ENCODE measurements at places on chromosomes 16 and 17.

- peak; percentile 30 for DNase-seq
These were observed 113.6 kb downstream of the SNX29 start for GRCh38 chr16:12090151-12090530.

DNA sequence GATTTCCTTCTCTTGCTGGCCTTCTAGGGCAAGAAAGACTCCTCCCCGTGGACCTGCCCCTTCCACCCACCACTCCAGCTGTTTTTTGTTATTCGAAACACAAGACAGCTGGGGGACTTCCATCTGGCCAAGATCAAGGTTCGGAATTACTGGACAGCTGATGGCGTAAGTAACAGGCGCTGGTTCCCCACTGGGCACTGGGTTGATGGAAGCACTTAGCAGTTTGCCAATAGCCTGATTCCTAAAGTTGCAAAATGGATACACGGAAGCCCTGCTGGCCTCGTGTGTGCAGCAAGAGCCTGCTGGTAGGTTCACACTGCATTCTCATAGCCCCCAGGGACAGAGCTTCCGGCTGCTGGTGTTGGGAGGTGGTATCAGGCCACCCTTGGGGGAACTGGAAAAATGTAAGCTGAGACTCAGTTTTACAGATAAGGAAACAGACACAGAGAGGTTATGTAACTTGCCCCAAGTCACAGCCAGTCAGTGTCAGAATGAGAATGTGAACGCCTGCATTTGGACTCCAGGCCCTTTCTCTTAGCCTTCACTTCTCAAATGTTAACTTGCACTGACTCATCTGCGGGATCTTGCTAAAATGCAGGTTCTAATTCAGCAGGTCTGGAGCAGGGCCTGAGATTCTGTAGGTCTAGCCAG is 171.7 kb downstream of the KATNIP start:
- DNase-seq = no peak

- DNase-seq = no peak
These were observed 617 bp downstream of the COASY start for GRCh38 chr17:42562388-42563142.

DNA sequence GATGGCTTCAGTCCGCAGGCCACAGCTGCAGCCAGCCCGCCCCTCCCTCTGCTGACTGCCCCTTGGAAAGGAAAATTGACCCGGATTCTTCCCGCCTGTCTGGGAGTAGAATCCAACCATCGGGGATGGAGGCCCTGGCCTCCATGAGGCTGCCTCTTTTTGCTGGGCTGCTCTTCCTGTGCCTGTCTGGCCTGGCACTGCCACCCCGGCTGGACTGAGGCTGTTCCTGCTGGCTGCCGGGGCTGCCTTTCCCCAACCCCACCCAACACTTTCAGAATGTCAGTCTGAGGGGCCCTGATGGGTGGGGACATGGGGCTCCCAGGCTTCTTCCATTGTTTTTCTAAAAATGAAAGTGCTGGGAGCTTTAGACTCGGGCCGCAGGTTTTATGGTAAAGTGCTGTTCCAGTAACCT is 7.3 kb downstream of the BAHCC1 start:
- no peak for DNase-seq

- no peak for DNase-seq
These were observed 10.3 kb downstream of the STARD3 start for GRCh38 chr17:39647256-39647655.

DNA sequence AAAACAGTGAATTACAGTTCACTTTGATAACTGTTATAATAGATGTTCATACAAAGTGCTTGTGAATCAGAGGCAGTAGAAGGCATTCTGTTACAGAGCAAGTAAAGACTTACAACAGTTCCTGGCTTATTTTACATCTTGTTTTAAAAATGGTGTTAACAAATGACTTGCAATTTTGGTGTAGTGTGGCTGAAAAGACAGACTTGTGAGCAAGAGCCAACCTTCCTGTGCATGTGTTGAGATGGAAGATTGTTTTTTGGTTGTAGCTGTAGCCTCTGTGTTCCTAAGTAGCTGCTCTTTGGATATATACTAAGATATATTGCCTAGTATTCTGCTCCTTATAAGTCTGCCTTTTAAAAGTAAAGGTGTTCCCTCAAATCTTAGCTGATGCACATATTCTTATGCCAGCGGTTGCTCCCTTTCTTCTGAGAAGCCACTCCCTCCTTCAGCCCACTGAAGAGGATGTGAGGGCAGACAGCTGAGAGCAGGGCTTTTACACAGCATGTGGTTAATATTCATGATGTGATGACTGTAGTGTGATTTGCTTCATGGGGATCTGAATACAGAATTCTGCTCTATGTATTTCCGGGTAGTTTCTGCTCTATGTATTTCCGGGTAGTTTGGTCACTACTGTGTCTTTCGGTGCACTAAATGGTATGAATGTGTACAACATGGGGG is 182.3 kb downstream of the PHKB start:
- DNase-seq = no peak

DNA sequence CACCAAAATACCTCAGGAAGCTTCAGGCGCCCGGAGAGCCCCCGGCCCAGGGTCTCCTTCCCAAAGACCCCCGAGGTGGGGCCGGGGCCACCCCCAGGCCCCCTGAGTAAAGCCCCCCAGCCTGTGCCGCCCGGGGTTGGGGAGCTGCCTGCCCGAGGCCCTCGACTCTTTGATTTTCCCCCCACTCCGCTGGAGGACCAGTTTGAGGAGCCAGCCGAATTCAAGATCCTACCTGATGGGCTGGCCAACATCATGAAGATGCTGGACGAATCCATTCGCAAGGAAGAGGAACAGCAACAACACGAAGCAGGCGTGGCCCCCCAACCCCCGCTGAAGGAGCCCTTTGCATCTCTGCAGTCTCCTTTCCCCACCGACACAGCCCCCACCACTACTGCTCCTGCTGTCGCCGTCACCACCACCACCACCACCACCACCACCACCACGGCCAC is 6.7 kb upstream of the TMEM88 start:
- peak; percentile 53 for DNase-seq

DNA sequence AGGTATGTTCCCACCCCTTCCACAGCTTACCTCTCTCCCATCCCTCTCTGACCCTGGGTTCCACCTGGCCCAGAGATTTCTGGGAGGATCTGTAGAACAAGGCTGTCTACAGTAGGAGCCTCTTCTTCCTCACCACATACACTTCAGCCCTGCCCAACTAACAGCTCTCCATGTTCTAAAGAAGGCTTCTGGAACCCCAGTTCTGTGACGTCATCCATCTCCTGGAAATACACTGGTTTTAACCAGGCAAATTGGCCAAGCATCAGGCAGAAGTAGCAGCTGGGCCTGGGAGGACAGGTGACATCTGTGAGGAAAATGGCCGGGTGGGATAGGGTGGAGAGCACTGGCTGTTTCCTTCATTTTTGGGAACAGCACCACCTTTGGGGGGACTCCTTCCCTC is at the start of gene LYZL6:
TSS of gene LYZL6 (minus strand) at position 177 of the 400 bp plus-strand sequence. CDS start 4,357 bp downstream, outside the sequence.
- no peak for DNase-seq

GRCh38 chr16:89191033-89191900 is 9.1 kb downstream of the SLC22A31 start:
- DNase-seq = peak; percentile 62

DNA sequence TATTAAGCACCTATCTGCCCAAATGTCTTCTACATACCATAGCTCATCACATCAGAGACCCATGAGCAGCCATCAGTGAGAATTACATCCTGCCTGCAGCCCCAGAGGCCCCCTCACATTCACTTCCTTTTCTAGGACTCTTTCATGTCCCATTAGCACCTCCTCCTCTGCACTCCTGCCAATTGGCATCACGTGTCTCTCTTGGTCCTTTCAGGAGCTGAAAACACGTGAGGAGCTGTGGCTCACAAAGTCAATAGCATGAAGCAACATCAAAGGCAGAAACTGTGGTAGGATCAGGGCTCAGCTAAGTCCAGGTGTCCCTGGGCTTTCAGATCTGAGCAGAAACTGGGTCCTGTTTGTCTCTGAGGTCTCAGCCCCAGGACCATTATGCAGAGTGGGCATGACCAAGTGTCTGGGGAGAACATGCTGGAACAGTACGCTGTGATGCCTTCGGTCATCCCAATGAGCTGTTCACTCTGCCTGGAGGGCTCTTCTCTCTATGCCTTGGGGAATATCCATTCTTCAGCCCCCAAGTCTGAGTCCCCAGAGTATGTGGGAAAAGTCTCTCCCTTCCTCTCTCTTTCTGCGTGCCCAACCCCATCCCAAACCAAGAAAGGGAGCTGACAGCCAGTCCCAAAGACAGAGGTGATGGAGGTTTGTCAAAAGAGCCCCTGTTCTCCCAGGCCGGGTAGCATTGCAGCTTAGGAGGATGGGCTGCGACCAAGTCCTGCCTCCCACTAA is 457.0 kb upstream of the CDH5 start:
- no peak for DNase-seq

DNA sequence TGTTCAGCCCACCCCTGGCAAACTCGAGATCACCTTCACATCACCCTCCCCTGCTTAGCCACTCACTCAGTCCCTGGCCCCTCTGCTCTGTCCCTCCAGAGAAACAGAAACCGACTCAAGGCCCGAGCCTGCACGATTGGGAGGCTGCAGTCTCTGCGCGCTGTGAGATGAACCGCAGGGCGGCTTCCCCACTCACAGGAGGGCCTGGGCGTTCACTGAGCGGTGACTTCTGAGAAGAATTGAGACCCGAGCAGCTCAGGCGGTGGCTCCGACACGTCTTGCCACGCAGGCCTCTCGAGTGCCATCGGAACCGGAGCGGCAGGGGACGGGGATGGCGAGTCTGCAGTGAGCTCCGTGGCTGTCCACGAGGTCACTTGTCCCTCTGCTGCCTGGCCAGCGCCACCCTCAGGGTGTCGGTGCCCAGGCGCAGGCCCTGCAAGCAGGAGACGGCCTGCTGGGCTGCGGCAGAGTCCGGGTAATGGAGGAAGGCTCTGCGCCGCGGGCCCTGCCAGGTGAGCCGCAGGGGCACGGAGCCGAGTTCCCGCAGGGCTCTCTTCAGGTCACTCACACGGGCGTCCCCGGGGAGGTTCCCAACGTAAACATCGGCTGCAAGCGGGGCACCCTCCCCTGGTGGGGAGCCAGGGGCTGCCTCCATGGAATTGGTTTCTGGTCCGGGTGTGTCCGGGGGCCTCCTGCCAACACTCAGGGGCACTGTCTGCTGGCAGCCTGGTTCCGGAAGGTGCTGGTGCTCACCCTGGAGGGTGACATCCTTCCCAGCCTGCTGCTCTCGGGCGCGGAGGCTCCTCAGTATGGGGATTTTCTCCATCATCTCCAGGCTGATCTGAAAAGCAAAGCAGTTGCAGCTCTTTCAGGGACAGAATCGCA is 21.6 kb downstream of the FOXF1 start:
- no peak for DNase-seq

- DNase-seq = no peak
These were observed 21.9 kb downstream of the NME3 start for GRCh38 chr16:1749152-1750117.

DNA sequence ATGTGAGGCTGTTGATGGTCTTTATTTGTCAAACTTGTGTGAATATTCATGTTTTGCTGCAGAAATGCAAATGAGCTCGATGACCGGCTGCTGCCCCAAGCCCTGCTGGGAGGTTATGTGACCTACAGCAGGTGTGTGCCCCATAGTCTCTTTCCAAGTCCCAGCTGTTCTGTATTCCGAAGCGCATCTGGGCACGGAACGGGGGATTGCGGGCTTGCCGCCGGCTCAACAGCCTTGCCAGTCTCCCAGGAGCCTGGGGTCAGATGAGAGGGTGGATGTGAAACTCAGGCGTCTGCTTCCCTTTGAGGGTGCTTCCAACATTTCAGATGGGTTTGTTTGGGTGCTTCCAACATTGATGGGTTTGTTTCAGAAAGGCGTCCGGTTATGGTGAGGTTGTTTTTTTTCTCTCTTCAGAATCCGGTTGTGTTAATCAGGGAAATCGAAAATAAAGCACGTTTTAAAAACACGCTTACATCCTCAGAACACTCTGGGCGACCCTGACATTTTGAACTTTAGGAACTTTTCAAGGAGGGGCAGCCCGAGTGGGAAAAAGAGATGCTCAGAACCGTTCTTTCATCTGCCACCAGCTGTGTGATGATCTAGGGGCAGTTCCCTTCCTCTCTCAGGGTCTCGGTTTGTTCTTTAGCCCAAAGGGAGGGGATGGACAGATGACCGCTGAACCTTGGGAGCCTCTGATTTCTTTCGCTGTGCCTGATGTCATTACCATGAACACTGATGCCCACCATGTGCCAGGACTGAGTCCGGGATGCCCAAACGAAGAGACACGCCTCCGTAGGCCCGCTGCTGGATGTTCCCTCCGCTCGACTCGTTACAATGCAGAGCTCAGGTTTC is 47.8 kb upstream of the AMZ2 start:
- no peak for DNase-seq

DNA sequence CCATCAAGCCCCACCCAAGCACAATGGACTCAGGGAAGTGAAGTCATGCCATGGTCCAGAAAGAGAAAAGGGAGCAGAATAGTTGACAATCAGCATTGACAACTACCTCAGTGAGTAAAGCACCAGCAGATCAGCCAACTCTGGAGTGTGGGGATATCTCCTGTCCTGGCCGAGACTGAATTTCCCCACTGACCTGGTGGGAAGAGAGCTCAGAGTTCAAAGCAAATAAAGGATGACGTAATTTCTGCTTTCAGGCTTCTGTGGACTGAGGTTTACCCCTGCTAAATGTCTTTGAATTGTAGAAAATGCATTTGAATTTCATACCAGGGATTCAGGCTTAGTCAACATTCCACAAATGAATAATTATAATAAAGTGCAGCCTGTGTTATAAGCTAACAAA is 152.9 kb downstream of the CBLN1 start:
- DNase-seq = no peak

DNA sequence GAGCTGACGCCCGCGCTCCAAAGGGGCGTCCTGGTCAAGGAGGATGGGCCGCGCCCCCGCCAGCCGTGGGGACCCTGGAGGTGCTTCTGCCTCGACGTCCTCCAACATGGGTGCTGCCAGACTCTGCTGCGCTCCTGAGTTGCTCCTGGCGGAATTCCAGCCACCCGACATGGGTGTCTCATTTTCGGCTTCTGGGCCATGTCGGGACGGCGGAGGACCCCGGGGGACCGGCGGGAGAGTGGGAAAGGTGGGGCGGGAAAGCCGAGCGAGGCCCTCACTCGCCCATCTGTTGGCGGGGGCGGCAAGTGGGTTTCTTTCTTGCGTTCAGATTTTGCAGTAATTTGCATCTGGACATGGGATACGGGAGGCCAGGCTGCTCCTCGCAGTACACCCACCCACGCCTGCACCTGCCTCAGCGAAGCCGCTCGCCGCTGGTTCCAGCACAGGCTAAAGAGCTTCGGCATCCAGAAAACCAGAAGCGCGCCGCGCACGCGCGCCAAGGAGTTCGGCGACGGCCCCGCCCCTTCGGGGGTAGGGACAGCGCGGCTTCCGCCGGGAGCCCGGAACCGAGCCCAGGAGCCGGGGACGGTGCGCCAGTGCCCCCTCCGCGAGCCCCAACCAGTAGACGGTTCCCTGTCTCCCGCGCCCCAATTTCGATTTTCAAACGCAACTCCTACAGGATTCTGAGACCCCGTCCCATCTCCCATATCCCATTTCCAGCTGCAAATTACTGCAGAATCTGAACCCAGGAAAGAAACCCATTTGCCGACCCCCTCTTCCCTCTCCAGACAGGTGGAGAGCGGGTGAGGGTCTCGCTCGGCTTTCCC is at the start of gene ARMC7:
TSS of gene ARMC7 (plus strand) at position 563 of the 827 bp plus-strand sequence. CDS start 320 bp downstream, outside the sequence.
- DNase-seq = peak; percentile 87

- no peak for DNase-seq
These were observed 13.7 kb downstream of the RNF213 start for GRCh38 chr17:80274331-80274730.

- no peak for DNase-seq
These were observed 60.4 kb downstream of the ZNF423 start for GRCh38 chr16:49795513-49795912.

- peak; percentile 67 for DNase-seq
These were observed 1.7 kb downstream of the TBKBP1 start for GRCh38 chr17:47695429-47696376.
